ENCODE measurements at places on chromosomes 7 and 10.

DNA sequence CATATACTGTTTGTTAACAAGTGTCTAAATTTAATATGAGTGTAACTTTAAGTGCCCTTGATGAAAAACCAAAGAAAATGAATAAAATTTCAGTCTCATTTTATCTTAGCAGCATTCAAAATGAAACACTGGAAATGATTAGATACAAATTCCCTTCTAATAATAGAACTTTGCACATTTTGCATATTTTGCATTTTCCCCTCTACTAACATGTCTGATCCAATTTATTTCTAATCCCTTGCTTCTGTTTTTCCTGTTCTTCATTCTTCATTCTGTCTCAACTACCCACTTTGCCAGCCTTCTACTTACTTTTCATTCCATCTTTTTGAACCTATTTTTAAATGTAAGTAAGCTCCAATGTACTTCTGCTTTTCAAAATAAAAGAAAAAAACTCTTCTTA, 42.7 kb upstream of the SEMA3D start:
- no peak for DNase-seq

GRCh38 chr7:38373155-38373554, 99.7 kb upstream of the TARP start:
- no peak for DNase-seq

DNA sequence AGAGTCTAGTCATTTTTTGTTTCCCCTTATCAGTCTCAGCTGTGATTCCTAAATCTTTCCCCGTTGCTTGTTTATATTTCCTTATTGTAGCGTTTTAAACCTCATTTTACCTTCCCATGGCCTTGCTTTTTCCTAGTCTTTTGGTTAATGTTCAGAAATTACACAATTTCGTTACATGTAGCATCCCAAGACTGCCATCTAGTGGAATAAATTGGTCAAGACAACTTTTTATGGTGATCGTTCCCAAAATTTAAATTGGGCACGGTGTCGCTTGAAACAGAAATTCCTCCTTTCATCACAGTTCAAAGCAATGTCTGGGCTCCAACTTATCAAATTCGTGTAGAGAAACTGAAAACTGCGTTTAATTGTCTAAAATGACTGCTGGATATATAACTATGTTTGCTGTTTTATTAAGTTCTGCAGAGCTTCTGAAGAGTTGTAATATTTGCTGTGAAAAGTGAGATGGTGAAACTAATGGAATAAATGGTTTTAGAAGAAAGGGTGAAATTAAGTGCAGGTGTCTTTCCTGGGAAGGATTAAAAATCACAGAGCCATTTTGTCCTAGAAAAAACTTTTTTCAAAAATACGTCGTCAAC, 370.2 kb downstream of the PHF14 start:
- DNase-seq = peak; percentile 83

DNA sequence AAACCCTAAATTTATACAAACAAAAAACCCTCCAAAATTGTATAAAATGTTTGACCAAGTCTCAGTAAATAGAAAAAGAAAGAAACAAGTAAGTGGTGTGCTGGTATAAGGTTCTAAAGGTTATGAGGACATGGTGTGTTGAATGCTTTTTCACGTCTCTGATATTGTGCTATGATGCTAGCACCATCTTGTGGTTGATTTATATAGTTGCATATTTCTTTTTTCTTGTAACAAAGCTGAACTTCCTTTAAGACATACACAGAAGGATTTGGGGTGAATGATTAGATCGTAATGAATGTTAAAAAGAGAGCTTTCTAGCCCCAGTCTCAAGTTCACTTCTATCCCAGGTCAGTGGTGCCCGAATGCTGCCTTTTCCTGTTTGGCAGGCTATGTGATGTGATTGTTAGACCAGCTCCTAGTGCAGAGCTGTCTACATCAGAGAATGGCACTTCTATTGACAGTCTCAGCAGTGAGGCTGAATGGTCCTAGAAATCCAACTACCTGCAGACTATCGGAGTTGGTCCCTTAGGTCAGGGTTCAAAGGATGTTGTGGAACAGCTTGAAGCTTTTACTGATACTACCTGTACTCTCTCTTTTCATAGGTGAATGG, 25.0 kb downstream of the VTI1A start:
- DNase-seq = no peak

DNA sequence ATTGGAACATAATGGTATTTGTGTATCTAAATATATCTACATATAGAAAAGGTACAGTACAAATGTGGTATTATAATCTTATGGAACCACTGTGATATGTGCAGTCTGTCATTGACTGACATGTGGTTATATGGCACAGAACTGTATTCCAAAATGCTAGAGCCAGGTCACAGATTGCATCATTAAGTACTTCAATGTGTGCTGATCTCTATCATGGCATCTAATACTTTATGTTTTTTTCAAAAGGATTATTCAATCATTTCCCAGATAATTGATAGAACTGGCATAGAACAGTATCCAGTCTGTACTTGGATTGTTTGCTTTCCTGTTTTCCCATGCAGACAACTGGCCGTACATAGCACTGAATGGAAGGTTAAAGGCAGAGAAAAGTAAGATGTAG, 662.7 kb downstream of the PARD3 start:
- DNase-seq = no peak

GRCh38 chr10:45505311-45505710, 131.3 kb downstream of the ALOX5 start:
- no peak for DNase-seq

DNA sequence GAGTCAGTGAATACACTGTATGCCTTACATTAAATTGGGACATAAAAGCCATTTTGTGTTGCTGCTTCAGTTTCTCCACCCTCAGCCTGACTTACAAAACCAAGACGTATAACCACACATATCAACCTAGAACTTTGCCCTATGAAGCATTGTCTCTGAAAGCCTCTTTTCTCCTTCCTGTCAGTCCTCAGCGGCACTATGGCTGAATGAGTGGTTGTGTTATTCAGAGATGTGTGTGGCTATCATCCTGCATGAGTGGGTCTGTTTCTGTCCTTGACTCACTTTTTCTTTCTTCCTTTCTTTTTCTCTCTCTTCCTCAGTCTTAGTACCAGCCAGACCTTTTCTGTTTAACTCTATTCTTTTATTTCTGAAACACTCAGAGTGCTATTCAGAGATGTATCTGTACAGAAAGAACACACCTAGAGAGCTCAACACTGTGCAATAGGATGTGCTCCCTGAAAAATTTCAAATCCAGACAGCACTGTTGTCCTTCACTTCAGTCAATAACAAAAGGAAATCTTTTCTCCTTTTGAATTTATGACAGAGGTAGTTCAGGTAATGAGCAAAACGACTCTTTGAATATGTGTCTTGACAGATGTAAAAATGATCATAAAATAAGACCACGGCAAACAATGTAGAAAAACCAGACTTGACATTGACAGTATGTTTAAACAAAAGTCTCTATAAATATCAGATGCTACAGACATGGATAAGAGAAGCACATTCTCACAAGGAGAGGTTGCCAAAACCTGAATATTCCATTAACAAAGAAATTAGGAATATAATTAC, 163.3 kb upstream of the FEZF1 start:
- no peak for DNase-seq

GRCh38 chr7:116679500-116679899, 7.5 kb downstream of the MET start:
- DNase-seq = no peak

GRCh38 chr7:66187905-66188304, 17.2 kb upstream of the TPST1 start:
- DNase-seq = no peak

- DNase-seq = no peak
These were observed 263.8 kb downstream of the ARHGAP12 start for GRCh38 chr10:31664803-31665202.

GRCh38 chr10:987620-987869, 689 bp upstream of the GTPBP4 start:
- no peak for DNase-seq

DNA sequence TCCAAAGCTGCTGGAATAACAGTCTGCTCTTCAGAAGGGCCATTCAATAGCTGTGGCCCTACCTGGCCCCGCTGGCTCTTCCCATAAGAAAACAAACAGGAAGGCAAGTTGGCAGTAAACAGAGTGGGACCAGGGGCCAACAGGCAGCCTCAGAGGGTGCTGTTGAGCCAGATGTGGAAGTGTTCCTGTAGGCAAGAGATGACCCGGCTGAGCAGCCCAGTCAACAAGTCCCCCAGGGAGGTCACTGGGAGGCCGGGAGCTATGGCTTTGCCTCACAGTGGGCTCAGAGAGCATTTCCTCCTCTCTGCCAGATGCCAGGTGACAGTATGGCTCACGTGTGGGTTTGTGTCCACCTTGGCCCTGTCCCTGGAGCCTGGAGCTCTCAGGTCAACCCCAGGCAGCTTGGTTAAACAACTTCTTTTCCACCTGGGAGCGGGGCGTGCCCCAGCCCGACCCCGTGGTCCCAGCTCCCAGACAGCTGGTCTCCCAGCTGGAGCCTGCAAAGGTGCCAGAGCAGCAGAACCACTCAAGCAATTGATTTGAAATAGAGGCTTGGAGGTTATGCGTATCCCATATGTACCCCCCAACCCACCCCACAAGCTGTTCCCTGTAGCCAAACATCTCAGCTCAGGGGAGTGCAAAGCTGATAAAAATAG, 33.8 kb upstream of the LOXL4 start:
- peak; percentile 36 for DNase-seq

DNA sequence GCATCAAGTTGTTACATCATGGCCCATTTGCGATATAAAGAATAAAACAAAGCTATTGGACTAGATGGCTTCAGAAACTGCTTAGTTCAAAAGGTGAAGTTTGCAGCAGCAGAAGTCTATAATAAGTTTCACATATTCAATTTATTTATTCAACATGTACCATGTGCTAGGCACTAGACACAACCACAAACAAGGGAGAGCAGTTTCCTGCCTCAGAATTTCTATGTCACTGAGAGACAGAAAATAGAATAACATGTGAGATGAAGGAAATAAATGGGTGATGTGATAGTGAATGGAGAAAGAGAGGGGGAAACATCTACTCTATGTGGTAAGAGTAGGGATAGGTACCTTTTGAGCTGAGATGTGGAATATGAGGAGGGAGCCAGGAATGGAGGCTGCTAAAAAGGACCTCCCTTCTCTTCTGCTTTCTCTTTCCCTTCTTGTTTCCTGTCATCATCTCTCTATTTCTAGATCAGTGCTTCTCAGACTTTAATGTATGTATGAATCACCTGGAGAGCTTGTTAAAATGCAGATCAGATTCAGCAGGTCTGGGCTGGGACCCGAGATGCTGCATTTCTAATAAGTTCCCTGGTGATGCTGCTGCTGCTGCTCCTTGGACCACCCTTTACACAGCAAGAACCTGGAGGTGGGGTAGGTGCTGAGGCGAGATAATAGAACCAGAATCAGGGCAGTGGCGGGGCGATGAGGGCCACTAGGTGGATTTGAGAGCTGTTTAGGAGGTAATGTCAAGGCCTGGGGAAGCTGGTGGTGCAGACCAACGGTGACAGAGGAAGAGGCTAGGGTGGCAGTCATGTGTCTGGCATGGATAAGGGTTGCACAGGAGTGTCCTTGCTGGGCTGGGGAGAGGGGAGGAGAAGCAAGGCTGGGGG, 13.7 kb upstream of the INMT start:
- no peak for DNase-seq

DNA sequence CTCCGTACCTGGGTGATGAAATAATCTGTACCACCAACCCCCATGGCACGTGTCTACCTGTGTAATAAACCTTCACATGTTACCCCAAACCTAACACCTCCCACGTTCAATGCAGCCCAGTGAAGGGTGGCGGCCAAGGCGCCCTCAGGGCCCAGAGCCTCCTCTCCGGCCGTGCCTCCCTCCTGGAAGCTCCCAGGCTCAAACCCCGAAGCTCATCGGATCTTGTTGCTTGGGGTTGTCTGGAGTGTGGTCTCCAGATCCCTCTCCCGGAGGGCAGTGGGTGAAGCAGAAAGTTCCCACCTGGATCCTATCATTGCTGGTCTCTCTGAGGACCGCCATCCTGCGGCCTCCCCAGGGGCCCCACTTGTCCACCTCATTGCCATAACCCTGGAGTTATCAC, 9.4 kb upstream of the KNDC1 start:
- no peak for DNase-seq

- no peak for DNase-seq
These were observed 59.7 kb downstream of the NRBF2 start for GRCh38 chr10:63192826-63193225.

DNA sequence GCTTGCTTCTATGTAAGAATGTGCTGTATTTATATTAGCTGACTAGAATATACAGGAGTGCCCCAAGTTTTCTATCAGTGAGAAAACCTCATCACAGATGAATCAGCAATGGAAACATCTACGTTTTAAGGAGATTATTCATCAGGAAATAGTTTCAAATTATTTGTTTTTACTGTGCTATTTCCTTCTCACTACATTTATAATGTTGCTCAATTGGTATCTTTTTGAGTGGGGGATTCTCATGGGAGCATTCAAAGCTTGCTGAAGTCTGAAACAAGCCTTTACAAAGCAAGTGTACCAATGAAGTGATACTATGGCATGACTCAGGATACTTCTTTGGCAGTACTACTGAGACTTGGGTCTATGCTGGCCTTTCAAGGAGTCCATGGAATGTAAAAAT, 191.1 kb upstream of the SLC26A5 start:
- no peak for DNase-seq

- no peak for DNase-seq
These were observed 161.9 kb downstream of the GRK5 start for GRCh38 chr10:119368991-119369869.

- DNase-seq = no peak
These were observed 550.0 kb downstream of the TNS3 start for GRCh38 chr7:47031786-47032535.

- no peak for DNase-seq
These were observed 165.0 kb downstream of the ITGB1 start for GRCh38 chr10:32793033-32793432.

DNA sequence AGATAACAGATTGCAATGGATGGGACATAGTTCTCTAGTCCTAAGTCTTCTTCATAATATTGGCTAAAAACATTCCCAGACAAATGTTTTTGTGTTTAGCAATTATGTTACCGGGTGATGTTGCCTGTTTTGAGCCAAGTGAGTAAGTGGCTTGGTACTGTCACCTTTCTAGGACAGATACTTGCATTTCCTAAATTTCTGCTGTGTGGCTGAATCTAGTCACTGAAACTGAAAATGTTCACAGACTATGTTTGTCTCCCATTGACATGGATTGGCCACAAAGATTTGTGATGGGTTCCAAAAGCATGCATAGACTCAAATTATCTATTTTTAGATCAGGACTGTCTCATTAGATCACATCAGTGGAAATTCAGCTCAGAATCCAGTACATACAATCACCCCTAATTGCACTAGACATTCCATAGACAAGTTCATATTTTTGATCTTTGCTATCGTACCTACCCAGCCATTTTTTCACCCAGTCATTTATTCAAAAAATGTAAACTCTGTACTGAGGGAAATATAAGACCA, 1222.1 kb upstream of the AUTS2 start:
- no peak for DNase-seq

GRCh38 chr7:4267341-4268039, 414.6 kb upstream of the FOXK1 start:
- no peak for DNase-seq

Measured in NCI-H446 (cell line).